ENCODE measurements at places on chromosomes 3 and 15. TPM values are rescaled to one million over a fixed set of nuclear protein-coding genes. Genes with fewer than 3 reads are reported as not detected.

DNA sequence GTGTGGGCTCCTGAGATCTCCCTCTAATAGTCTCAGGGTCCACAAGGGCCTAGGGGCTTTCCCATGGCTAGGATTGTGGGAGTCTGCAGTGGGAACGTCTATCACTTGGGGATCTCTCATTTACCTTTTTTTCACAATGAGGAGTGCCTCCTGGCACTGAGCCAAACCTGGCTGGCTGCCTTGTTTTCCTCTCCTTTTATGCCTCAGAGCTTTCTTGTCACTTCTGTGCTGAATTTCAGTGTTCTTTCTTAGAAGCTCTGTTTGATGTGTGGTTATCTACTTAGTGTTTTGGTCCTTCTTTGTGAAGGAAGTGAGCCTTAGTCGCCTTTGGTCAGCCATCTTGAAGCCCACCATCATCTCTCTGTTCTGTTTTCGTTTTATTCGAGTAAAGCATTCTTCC, 33.9 kb downstream of the DOCK3 start:
- DNase-seq, result no peak

DNA sequence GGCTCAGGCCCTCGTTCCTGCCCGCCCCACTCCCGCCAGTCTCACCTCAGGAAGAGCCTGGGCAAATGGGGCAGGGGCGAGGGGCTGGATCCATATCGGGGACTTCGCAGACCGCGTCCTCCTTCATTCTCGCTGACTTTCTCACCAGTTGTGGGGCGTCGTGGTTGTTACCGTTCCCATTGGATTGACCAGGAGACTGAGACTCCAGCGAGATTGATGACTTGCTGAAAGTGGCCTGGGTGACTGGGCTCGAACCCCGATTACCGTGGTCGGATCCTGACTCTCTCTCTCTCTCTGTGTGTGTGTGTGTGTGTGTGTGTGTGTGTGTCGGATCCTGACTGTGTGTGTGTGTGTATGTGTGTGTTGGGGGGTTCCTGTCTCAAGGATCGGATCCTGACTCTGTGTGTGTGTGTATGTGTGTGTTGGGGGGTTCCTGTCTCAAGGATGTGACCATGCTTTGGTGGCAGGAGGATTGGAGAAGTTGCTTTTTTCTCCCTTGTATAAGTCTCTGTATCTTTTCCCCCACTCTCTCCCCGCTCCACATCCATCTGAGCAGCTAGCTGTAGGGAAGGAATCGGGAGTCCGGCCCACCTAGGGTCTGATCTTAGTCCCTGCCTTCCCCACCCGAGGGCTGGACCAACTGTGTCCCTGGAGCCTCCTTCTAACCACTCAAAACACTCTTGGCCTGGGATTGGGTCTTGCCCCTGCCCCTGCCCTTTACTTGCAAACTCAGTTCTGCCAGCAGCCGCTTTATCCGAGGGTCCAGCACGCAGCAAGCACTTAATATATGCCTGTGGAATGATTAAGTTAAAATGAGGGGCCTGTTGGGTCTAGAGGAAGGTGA, 603 bp downstream of the PLEKHO2 start:
- no peak for DNase-seq

DNA sequence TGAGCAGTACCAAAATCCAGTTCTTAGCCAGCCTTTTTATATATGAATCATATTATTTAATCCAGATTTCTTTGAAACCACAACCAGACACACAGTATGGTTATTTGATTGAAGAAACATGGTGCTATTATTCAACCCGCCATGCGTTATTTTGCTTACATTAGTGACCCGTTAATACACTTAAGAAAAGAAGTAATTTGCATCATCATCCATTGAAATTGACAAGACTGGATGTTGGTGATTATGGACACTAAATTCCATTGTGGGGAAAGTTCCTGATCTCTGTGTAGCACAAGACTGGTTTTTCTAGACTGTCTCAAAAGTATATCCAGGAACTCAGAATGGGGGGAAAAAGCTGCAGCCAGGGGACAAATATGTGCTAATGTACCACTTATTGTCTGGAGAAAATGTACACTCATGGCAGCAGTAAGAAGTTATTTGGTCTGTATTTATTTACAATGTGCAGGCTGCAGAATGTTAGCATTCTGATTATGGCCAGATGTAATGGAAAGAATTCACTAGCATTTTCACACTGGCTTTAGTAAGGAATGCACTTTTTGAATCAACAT, 80.3 kb downstream of the FILIP1L start:
- no peak for DNase-seq

- no peak for DNase-seq
Observed at GRCh38 chr3:7428206-7428718, 567.3 kb downstream of the GRM7 start.

- DNase-seq, result no peak
Observed at GRCh38 chr3:129890891-129891290, 2.6 kb downstream of the TMCC1 start.

GRCh38 chr3:148131990-148132638, 565.6 kb upstream of the AGTR1 start:
- DNase-seq, result peak; percentile 40

GRCh38 chr3:67302489-67302888, 304.4 kb downstream of the KBTBD8 start:
- DNase-seq, result no peak

- no peak for DNase-seq
Observed at GRCh38 chr15:68407141-68407885, 24.6 kb downstream of the ITGA11 start.

DNA sequence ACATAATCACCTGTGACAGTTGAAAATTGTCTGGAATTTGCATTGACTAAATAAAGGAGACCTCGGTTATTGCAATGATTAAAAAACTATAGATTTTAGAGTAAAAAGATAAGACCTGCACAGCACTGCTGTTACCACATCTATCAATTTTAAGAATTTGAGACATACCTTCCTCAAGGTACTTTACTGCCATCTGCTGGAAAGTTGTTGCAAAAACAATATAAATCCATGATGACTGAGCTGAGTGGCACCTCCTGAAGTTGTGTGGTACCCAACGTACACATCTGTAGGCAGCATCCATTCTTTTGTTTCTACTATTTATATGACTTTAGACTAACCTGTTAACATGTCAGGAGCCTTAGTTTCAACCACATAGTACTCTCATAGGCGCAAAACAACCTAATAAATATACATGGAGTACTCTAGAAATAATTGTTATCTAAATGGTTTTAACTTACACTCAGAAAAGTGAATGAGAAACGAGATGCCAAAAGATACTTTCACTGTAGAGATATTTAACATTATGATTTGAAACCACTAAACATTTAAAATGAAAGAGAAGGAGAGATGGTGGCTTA, 106.7 kb downstream of the GHSR start:
- DNase-seq, result no peak

GRCh38 chr3:3134750-3135448, 8.2 kb downstream of the TRNT1 start:
- DNase-seq, result no peak

GRCh38 chr3:185552358-185552877, at the start of gene LIPH:
Gene LIPH (minus strand): TSS chr3:185552588. CDS start chr3:185552471, 117 bp downstream.
- no peak for DNase-seq

GRCh38 chr15:31235311-31236183, 91.1 kb upstream of the KLF13 start:
- DNase-seq, result peak; percentile 63

DNA sequence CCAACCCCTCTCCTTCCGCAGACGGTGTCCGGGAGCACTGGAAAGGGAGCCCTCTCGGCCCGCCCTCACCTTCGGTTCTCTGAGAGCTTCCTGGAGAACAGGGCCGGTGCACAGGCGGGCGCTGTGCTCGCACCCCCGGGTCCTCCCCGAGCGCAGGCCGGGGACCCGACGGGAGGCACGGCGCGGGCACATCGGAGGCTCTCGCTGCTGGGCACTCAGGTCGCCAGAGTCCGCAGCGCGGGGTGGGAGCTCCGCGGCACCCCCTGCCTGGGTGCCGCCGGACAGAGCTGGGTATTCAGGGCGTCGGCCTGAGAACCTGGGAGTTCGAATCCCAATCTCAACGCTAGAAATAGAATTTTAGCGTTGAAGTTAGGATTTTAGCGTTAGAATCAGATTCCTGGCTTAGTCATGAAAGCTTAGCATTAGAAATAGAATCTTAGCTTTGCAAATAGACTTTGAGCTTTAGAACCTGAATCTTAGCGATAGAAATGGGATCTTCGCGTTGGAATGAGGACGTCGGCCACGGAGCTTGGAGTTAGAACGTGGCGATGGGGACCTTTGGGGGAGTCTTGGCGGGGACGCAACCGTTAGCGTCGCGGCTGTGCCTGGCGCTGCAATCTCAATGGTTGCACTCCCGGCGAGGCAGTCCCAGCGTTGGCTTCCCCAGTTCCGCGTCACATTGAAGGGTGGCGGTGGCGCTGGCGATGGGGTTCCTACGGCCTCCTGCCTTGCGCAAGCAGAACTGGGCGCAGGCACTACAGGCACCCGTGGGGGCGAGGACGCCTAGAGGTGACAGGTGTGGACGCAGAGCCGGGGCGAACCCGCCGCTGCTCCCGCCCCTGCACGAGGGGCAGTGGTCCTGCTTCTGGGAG, 549 bp downstream of the TRH start:
- DNase-seq, result peak; percentile 82

DNA sequence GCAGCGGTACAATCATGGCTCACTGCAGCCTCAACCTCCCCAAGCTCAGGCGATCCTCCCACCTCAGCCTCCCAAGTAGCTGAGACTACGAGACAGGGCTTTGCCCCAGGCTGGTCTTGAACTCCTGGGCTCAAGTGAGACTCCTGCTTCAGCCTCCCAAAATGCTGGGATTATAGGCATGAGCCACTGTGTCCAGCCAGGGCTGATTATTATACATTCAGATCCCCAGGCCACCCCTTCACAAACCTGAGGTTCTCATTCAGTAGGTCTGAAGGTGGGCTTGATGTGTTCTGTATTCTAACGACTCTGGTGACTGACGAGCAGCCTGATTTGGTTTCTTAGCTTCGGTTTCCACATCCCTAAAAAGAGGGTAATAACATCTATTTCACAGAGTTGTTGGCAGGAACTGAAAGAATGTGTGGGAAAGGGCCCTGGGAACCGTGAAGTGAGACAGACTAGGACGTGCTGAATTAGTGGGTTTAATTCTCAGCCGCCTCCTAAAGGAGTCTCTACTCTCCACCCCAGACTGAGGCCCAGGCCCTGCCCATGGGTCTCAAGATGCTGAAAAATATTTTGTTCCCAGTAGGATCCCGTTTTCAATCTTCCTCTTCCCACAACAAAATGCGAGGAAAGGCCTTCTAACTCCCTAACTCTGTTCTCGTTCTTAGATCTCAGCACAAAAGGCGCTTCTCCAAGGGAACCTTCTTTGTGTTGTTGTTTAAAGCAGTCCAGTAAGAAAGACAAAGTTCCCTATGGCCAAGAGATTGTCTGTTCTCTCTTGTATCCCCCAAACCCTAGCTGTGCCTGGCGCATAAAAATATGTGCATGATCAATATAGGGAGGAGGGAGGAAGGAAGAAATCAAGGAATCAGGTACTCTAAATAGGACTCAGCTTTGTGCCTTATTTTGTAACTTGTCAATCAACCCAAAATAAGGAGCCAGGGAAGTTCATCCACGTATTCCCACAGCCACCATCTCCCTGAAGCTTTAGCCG, 210.0 kb upstream of the TOPAZ1 start:
- no peak for DNase-seq

DNA sequence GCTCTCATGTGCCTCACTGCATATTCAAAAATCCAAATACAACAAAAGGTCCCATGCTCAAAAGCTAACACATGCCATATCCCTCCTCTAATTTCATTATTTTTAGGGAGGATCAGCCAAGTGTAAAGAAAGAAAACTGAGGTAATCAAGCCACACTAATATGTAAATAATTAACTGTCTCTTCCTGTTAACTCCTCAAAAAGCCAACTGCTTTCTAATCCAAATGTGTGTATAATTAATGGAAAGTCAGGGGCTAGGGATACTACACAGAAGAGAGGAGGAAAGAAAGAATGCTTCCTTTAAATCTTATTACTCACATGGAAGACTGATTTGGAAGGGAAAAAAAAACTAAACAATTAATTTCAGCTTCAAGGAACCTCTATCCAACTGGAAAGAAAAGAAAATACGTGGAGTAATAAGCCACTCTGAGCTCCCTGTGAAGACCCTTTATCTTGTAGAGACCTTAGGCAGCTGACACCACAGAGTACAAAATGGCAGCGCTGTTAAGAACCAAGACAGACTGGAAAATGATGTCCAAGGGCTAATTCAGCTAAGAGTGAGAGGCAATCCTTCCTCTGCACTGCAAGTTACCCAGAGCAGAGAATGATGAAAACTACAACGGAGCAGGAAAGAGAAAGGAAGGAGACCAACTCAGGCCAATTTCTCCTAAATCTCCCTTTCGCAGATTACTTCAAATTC, 56.8 kb downstream of the ZNF148 start:
- no peak for DNase-seq

Gene PSMD6
- 60.4 TPM for total RNA-seq

Gene PLCH1
- total RNA-seq, result 0.13 TPM

Gene FAM81A
- 1.2 TPM for total RNA-seq

Gene LRRC31
- 0.79 TPM for total RNA-seq

Gene TRIM42
- total RNA-seq, result not detected

Gene GHSR
- total RNA-seq, result not detected

Gene HIGD2B
- total RNA-seq, result not detected

Gene GP5
- total RNA-seq, result 0.59 TPM

Gene UNC13C
- not detected for total RNA-seq

Gene ZPLD1
- not detected for total RNA-seq

Gene PAK2
- total RNA-seq, result 108 TPM
